ENCODE measurements at places on chromosomes 5 and 9. TPM values are rescaled to one million over a fixed set of nuclear protein-coding genes. Genes with fewer than 3 reads are reported as not detected.

Gene CBY3
- not detected for total RNA-seq

Gene S1PR3
- total RNA-seq: 10.0 TPM

Gene IFNA21
- not detected for total RNA-seq

Gene SHC3
- 13.2 TPM for total RNA-seq

Gene LRRTM2
- 0.30 TPM for total RNA-seq

Gene FRMD3
- total RNA-seq: 9.7 TPM

Gene ECM2
- total RNA-seq: 9.4 TPM

Gene SEMA5A
- 29.3 TPM for total RNA-seq

Gene PLAC8L1
- total RNA-seq: not detected

Gene SECISBP2
- total RNA-seq: 55.6 TPM

- no peak for DNase-seq
These were observed 23.5 kb upstream of the ALDOB start for GRCh38 chr9:101458963-101459631.

- no peak for DNase-seq
These were observed 2.5 kb upstream of the SPATA31D1 start for GRCh38 chr9:81986051-81986450.

DNA sequence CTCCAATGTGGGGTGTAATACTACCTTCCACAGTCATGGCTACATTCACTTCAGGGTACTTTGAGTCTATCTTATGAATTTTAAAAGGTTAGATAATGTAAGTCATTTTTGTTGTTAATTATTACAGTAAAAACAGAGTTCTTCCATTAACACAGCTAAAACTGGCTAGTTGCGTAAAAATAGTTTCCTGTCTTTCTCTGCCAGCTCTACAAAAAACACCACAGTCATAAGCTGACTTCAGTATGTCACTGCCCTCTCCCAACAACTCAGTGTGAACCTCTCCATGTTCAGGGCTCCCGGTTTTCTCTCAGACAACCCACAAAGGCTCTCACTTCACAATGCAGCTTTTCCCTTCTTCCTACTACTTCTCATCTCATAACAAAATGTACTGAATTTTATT is 84.8 kb upstream of the ITGA1 start:
- DNase-seq: no peak

GRCh38 chr5:142303565-142303964 is 21.3 kb downstream of the SPRY4 start:
- no peak for DNase-seq

- DNase-seq: no peak
These were observed 185.0 kb downstream of the MED10 start for GRCh38 chr5:6193310-6193709.

- no peak for DNase-seq
These were observed 99.5 kb upstream of the FBXL17 start for GRCh38 chr5:108481355-108481931.

GRCh38 chr5:124522992-124523391 is 223.4 kb downstream of the ZNF608 start:
- no peak for DNase-seq

DNA sequence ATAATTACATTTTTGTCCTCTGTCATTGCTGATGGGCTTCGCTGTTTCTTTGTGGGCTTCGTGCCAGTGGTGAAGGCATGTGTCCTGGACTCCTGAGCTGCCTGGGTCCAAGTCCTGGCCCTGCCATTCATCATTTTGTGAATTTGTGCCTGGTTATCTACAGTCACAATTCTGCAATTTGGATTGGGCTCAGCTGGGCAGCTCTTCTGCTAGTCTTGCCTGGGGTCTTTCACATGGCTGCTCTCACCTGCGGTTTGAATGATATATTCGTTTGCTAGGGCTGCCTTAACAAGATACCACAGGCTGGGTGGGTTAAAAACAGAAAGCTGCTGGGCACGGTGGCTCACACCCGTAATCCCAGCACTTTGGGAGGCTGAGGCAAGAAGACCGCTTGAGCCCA is 192.7 kb upstream of the IER5L start:
- DNase-seq: no peak

DNA sequence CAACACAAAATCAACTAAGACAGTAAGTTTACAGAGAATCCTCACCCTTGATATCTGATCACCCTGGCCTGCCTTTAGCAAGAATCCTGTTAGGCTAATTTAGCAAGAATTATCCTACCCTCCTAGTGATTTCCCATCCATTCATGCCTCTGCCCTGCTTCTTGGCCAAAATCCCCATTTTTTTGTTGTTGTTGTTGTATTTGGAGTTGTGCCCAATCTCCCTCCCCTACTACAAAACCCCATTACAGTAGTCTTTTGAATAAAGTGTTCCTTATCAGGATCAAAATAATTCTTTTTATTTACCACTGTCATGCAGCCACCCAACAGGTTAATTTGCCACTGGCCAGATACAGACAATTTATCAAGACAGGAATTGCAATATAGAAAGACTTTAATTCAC is 58.5 kb upstream of the CLINT1 start:
- no peak for DNase-seq

DNA sequence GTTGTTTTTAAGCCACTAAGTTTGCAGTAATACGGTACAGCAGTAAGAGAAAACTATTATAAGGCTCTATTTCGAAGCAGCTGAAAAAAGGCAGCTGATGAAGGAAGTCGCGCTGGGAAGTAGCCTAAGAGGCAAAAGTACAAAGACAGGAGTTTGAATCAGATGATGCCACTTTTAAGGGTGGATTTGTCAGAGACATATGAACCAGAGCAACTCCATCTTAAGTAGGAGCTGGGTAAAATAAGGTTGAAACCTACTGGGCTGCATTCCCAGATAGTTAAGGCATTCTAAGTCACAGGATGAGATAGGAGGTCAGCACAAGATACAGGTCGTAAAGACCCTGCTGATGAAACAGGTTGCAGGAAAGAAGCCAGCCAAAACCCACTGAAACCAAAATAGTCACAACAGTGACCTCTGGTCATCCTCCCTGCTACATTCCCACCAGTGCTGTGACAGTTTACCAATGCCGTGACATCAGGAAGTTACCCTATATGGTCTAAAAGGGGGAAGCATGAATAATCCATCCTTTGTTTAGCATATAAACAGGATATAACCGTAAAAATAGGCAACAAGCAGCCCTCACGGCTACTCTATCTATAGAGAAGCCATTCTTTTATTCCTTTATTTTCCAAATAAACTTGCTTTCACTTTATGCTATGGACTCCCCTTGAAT is 91.8 kb upstream of the PRSS3 start:
- DNase-seq: no peak

DNA sequence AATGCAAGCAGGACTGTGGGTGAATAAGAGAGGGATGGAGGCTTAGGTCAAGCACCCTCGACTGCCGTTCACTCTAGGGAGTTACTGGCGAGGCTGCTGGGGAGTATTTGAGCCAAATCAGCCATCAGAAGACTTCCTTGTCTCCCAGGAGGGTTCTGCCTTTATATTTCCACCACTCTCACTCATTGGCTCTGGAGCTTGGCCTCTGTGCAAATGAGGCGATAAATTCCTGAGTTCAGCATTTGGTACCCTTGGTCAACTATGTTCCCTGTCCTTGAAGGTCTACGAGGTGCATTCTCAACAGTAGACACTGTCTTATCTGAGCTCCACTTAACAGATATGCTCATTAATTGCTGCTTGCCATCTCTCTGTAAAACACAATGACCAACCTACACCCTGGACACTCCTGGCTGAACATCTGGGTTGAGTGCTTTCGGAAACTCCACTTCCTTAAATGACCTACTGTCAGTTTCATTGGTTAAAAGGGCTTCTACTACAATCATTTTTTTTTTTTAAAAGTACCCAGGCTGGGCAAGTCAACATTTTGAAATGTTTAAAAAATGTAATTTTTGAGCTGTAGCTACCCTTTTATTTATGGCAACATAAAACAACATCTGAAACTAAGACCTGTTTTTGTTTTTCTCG is 153.2 kb downstream of the NTRK2 start:
- DNase-seq: no peak

DNA sequence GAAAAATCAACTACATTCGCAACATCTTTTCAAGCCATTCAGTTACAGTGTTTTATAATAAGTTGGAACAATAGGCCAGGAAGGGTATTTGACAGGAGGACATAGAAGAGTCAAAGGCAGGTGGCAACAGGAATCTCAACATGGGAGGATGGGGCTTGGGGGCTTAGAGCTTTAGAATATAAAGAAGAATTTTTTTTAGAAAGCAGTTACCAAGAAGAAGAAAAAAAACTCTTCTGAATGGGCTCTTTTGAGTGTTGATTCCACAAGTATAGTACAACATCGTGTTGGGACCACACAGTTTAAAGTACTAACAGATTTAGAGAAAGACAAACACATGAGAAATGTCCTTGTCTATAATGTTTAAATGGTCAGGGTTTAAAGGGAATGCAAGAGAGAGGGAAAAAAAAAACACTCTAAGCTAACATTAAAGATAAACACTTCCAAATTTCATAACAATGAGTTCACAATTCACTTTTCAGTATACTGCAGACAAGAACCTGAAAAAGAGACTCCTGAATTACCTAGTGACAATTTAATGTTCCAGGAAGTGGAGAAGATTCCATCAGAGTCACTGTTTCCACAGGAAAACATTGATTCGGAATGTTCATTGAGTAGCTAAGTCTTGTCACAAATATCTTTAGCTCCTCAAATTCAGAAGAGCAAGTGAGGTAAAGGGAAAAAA is 282.3 kb downstream of the DEPDC1B start:
- no peak for DNase-seq

GRCh38 chr9:69519470-69520240 is 152.5 kb downstream of the APBA1 start:
- DNase-seq: no peak

DNA sequence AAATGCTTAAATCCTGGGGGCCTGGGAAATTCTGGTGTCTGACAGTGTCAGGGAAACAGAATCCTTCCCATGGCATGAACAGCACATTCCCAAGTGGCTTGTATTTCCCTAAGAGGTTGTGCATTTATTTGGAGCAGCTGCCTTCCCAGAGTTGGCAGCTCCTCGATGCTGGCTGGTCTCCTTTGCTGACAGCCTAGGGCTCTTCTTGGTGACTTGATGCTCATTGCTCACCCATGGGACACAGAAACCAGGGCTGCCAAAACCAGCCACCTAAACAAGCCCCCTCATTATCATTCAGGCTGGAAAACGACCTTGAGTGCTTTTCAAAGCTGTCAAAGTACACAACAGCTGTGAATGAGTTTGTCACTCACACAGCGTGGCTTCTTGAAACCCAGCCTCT is 24.2 kb downstream of the ENHO start:
- no peak for DNase-seq

Data from lower lobe of right lung (tissue), 2 donors.